Activated CD8-positive, alpha-beta memory T cell treated with anti-CD3 and anti-CD28 coated beads for 24 hours (primary cell): ENCODE measurements at places on chromosomes 5 and 9.

GRCh38 chr5:40452874-40453624 is 226.7 kb upstream of the PTGER4 start:
- DNase-seq = no peak

GRCh38 chr5:91059409-91059808 is 323.7 kb downstream of the ARRDC3 start:
- no peak for DNase-seq

DNA sequence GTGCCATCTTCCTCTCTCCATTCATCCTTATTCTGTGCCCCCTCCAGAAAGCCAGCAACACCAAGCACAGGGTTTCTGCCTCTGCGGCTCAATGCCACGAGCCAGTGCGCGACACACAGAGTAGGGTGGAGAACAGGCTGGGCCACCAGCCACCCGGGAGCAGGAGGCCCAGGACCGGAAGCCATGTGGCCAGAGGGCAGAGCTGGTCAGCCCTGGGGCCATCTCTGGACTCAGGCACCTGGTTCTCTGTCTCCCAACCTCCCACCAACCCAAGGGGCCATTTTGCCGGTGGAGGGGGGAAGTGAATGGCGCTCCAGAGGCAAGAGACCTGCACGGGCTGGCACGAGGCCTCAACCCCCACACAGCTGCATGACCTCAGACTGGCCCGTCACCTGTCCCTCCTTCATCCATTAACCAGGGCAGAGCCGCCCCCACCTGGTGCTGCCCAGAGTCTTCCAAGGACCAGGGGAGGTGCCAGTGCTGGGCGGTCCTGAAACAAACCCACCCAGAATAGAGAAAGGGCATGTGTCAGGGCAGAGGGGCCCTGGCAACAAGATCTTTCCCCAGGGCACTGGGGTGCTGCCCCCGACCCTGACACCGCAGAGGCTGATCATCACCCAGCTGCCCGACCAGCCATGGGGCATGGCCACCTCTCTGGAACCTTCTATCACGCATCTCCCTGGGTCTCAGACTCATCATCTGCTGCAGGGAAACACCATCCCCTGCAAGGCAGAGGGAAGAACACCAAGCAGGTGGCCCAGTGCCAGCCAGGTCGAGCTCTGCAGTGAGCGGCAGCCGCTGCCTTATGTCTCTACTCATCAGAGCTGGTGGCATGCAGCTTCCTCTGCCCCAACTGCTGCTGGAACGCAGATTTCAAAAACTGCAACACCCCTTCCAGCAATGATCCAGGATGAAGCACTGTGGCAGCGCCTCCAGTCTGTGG is 11.9 kb downstream of the VAV2 start:
- no peak for DNase-seq

GRCh38 chr5:6749026-6749716 is 35.9 kb downstream of the TENT4A start:
- no peak for DNase-seq

GRCh38 chr5:109063223-109063622 is 315.5 kb downstream of the FER start:
- no peak for DNase-seq

- no peak for DNase-seq
Observed at GRCh38 chr5:117077142-117077541, 502.5 kb upstream of the SEMA6A start.

DNA sequence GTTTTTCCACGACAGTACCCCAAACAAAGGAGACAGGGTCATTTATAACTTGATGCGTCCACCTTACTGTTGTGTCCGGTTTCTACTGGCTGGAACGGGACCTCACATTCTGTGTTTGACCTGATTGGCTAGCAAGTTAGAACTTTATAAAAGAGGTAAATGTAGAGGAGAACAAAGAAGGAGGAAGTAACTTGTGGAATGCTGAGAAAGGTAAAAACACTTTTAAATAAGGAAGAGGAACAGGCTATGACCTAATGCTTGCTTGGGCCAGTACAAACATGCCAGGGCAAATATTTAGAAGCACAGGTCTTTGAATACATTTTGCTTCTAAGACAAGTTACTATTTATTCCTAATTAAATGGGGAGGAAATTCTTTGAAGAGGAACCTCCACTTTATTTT is 251.6 kb downstream of the KIAA0825 start:
- no peak for DNase-seq

GRCh38 chr5:60613826-60614225 is 86.1 kb downstream of the DEPDC1B start:
- no peak for DNase-seq
